ENCODE measurements at places on chromosomes 7 and 10. TPM values are rescaled to one million over a fixed set of nuclear protein-coding genes. Genes with fewer than 3 reads are reported as not detected.

The IDI2 gene
- total RNA-seq = not detected

- H3K27me3 ChIP-seq = no peaks in the 10 kb centered on the region
- no peak overlapping the region for H3K4me3 ChIP-seq
- no peaks in the 10 kb centered on the region for H3K4me1 ChIP-seq
These were observed 330.1 kb upstream of the LRGUK start for GRCh38 chr7:133796782-133797745.

GRCh38 chr7:101174322-101174854 is 5.7 kb downstream of the NAT16 start:
- H3K27me3 ChIP-seq = peaks cover 24% of the 10 kb centered on the region
- H3K36me3 ChIP-seq = no peaks in the 10 kb centered on the region
- H3K4me3 ChIP-seq = no peak overlapping the region
- no peak overlapping the region for H3K27ac ChIP-seq
- DNase-seq = no peak

DNA sequence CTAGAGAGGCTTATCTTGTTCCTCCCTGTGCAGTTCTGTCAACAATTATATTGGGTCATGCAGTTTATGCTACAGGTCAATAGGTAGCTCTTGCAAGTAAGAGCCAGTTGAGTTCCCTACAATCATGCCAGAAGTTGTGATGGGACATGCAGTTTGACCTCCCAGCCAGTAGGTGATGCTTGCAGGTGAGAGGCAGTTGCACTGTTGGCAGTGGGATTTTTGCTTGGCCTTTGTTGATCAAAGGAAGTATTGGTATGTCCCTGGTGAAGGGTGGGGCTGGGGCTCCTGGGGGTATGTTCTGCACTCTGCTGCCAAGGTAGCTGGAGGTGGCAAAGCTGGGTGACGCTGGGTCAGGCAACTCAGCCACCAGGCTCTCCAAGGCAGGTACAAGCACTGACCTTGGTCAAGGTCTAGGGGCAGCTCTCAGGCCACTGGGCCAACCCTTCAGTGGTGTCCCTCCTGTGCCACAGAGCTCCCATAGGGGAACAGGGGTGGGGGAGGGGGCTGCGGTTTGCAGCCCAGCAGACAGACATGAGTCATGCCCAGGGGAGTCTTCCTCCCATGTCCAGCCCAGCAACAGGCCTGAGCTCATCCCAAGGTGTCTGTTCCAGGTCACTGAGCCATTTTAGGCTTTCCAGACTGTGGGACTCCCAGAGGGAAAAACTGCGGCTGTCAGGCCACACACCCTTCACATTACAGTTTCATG is 43.3 kb downstream of the MEOX2 start:
- H3K27ac ChIP-seq = no peak overlapping the region
- DNase-seq = no peak
- H3K36me3 ChIP-seq = no peaks in the 10 kb centered on the region
- H3K4me3 ChIP-seq = no peak overlapping the region
- no peaks in the 10 kb centered on the region for H3K4me1 ChIP-seq
- no peaks in the 10 kb centered on the region for H3K27me3 ChIP-seq

DNA sequence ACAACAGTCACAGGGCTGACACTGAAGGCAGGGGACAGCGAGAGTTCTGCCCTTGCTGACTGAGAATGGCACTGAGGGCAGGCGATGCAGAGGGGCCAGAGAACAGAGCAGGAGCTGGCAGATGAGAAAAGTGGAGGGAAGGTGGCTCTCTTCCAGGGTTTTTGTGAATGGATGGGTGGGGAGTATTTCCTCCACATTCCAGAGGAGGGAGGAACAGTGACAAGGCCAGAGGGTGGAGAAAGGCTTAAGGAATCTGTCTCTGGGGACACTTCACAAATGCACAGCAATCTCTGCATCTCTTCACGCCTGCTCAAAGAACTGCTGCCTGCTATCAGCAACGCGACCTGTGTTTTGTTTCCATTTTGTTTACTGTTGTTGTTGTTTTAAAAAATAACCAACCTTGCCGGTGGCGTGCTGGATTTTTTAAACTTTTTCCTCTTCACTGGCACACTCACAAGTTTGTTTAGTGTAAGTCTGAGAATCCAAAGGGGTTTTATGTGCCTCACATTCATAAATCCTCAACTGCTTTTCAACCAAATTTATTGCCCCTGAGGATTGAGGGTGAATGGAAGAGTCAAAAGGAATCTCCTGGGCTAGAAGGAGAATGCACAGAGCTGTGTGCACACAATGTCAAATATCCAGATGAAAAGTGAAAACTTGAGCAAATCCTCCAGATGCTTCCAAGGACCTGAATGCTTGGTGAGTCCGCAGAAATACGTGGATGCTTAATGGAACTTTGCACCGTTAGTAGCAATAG is 129.3 kb downstream of the GLI3 start:
- H3K4me3 ChIP-seq = no peak overlapping the region
- DNase-seq = no peak
- no peaks in the 10 kb centered on the region for H3K27me3 ChIP-seq
- no peaks in the 10 kb centered on the region for H3K36me3 ChIP-seq

The WIPF3 gene
- total RNA-seq = 0.25 TPM

DNA sequence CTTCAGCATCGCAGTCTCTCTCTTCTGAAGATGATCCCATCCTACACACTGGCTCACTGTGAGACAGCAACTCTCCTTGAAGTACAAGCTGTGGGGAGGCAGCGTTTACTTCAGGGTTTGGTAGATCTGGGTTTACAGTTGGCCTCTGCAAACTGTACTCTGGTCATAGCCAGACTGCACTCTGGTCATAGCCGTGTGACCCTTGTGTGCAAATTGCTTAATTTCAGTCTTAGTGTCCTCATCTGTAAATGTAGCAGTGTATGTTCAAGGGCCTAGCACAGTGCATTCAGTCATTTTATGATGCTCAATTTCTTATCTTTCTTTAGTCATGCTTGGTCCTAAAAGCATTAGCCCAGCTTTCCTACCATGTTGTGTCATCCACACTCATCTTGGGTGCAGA is 188.2 kb downstream of the LRMDA start:
- H3K36me3 ChIP-seq = no peaks in the 10 kb centered on the region
- no peaks in the 10 kb centered on the region for H3K4me1 ChIP-seq
- no peaks in the 10 kb centered on the region for H3K27me3 ChIP-seq
- no peak overlapping the region for H3K4me3 ChIP-seq
- DNase-seq = no peak

The CALML3 gene
- 50.6 TPM for total RNA-seq

Measured in vagina (tissue), 2 donors.